ENCODE measurements at places on chromosomes 1 and 21.
A peak's percentile ranks its signal among the peaks of the same experiment; 100 is the strongest.

DNA sequence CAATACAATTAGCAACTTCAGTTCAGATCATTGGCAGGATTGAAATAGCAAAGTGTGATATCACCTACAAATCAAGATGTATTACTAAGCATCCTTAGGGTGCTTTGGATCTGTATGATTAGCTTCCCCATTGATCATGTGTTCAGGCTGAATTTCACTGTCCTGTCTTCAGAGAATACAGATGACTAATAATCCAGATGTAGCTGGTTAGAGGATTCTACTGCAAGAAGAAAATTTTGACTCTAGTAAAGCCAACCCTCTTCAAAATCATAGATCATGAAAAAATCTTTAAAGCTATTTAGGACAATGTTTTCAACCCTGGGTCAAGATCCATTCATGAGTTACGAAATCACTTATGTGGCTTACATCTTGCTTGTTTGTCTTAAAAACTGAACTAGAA, 184.4 kb downstream of the PTGER3 start:
- DNase-seq = no peak

DNA sequence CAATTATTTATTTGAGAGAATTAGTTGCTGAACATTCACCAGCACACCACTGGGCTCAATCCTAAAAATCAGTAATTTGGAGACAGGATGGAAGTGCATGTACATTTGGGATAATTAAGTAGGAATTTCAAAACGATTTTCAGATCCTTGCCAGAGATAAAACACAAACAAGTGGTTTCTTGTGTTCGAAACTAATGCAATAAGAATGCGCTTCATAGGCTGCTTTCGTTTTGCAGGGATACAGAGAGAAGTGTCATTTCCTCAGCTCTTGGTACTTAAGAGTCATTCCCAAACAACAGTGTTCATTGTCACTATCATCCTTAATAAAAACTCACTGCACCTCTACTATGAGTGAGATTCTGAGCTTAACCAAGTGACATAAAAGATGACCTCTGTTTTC, 20.6 kb upstream of the USP24 start:
- DNase-seq = no peak

DNA sequence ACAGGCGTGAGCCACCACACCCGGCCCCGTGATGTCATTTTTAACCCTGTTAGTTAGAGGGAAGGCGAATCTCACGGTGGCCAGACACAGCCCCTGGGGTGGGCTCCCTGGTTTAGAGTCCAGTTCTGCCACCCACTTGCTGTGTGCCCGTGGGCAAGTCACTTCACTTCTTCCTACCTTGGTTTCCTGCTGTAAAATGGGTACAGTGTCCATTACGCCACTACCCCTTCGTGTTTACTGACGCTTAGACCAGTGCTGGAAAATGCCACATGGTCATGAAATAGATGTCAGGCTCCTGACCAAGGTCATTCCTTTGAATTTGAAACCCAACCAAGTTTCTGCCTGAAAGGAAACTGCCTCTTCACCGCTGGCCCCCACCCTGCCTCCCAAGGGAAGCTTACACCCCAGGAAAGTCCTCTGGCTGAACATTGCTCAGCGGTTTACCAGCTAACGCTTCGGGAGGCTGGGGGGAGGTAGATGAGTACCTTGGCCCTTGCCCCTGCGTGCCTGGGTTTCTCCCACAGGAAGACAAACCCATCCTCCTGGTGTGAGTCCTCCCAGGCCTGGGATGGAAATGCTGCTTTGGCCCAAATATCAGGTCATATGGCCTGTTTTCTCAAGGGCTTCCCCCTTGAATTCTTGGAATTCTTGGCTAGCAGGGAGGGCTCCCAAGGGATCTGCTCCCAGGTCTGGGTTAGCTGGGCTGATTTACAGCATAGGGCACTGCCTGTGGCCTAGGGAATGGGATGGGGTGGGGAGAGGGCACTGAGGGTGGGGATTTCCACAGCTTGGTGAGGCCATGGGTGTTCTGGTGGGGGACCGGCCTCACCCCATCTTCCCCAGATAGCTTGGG, 7.6 kb upstream of the AADACL4 start:
- no peak for DNase-seq

- no peak for DNase-seq
Observed at GRCh38 chr1:224127925-224128819, 14.3 kb downstream of the FBXO28 start.

- DNase-seq = no peak
Observed at GRCh38 chr1:227561241-227561907, 2.0 kb upstream of the ZNF678 start.

- no peak for DNase-seq
Observed at GRCh38 chr21:36647279-36648093, 51.4 kb upstream of the SIM2 start.

- DNase-seq = no peak
Observed at GRCh38 chr1:202540014-202540413, 170.2 kb downstream of the SYT2 start.

DNA sequence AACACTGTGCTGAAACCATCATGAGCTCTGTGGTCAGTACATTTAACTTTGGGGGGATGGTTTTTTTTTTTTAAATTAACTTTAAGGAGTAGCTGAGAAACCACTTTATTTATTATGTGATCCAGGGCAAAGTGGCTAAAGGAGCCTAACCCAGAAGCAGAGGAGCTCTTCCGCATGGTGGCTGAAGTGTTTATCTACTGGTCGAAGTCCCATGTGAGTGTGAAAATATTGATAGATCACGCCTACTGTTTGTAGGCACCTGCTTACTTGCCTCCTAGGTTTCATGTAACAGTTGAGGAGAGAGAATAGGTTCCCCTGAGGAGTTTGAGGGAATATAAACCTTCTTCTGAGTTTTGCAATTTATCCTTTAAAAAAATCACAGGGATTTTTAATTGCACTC, 181.4 kb downstream of the ZP4 start:
- peak; percentile 48 for DNase-seq

DNA sequence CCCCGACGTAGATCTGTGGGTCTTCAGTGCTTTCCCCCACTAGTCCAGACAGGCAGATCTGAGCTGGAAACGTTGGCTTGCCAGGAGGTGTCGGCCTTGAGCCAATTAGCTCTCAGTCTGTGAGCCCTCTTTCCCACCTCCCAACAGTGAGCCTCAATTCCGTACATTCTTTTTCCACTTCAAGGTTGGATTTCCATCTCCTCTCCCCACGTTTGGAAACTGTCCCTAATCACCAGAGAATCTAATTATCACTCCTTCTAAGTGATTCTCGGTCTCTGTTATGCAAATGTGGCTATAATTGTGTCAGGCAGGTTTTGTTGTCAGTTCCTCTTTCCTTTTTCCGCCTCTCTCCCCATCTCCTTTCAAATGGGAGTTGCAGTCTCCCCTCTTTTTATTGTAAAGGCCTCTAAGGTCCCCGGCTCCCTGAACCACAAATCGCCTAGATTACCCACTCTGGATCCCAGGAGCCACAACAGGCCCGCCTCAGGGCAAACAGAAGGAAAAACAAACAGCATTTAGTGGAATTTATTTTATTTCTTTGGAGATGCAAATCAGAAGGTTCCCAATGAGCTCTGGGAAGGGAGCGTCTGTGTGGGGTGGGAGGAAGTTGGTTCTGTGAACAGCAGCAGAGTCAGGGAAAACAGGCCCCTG, 29.4 kb upstream of the LRRN2 start:
- peak; percentile 34 for DNase-seq

- no peak for DNase-seq
Observed at GRCh38 chr1:227440182-227440581, 121.9 kb upstream of the CDC42BPA start.

GRCh38 chr1:156666862-156667609, 10.2 kb downstream of the NES start:
- no peak for DNase-seq

DNA sequence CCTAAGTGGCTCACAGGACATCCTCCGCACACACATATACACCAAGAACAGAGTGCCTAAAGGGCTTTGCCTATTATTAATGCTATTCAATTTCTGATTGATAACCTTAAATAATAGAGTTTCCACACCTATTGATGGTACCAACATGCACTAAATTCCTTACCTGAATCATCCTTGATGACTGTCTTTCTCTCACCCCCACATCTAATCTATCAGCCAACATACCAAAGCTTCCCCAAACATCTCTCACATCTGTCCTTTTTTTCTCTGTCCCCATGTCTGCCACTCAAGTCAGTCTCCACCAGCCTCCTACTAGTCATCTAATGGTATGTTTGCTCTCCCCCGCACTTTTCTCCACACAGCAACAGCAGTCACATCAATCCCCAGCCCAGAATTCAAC, 174.4 kb downstream of the DSCAM start:
- DNase-seq = no peak

- DNase-seq = no peak
Observed at GRCh38 chr1:19361611-19362147, 49.6 kb downstream of the SLC66A1 start.

DNA sequence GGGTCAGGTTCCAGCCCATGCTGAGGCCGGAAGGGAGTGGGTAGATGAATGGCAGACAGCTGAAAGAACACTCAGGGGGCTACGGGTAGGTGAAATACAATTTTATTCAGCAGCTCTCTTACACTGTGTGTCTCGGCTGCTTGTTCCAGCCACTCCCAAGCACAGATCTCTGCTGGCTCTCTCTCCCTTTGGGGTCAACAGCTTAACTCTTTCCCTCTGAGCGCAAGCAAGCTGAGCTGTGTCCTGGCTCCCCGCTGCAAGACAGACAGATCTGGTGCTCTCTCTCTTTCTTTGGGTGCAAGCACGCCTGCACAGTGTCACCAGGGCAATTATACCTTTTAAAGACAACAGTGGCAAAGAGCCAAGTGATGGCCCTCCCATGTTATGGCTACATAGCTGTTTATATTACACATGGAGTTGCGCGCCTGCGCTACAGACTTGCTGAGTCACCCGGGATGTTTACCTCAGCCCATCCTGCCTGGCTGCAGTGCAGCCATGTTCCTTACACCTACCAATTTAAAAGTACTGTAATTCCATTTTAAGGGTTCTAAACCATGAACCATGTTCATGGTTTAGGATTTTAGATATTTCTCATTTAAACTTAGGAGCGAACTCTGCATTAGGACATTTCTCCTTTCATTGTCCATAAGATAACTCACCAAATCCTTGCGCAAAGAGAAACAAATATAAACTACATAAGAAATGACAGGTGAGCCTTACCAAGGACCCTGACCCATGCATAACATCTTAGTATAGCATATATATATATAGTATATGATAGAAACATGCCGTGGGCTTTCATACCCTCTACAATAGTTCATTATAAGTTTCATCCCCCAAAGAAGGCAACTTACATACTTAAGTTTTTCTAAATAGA, 396.5 kb downstream of the SMYD3 start:
- DNase-seq = peak; percentile 52

DNA sequence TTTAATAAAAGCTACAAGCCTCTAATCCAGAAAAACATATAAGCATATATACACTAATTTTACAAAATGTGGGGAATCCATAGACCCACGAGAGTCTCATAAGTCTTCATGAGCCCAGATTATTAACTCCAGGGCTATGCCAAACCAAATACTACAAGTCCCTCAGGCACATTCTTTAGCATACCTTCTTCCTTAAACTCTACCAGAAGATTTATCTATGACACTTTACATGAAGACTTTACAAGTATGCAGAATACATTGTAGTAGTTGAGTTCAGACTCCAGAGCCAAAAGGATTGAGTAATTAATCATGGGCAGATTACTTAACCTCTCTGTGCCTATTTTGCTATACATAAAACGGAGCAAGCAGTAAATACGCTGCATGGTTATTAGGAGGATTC, 793.7 kb upstream of the ADGRL2 start:
- DNase-seq = no peak

- no peak for DNase-seq
Observed at GRCh38 chr1:91799159-91799558, 86.8 kb downstream of the TGFBR3 start.

GRCh38 chr1:65844821-65845534, 52.3 kb downstream of the PDE4B start:
- DNase-seq = no peak

- no peak for DNase-seq
Observed at GRCh38 chr1:65434760-65435159, 14.3 kb downstream of the LEPR start.

GRCh38 chr1:10962483-10962882, 50.0 kb upstream of the TARDBP start:
- peak; percentile 99 for DNase-seq

GRCh38 chr1:37574834-37575480, 18.2 kb downstream of the DNALI1 start:
- no peak for DNase-seq

DNA sequence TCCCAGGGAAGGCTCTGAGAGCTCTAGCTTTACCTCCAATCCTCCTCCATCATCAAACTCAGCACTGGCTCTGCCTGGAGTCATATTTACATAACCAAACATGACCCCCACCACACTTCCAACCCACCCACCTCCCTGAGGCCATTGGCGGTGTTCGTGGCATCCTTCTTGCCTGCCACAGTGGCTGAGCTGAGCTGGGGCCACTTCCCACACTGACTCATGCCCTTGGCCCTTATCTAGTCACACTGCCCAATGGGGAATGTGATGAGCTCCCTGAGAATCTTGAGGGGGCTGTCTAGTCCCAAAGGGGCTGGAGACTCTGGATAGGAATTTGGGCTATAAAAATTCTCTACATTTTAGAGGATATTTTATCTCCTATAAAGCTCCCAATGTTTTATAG, 230.9 kb upstream of the IRF2BP2 start:
- DNase-seq = no peak

DNA sequence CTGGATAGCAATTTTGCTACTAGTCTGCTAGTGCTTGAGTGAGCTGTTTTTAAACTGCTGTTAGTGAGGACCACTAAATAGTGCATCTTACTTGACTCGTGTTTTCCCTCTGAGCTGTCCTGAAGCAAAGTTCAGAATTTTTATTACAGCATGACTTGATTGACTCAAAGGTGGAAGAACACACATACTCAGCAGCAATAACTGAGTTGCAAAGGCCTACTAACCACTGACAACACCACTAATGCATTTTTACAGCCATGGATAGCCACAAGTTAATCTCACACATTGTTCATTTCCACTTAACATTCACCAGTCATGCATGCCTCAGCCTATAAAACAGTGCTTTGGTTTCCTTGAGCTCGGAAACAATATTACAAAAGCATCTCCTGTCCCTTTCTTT, 148.7 kb downstream of the RUNX1 start:
- DNase-seq = no peak

- no peak for DNase-seq
Observed at GRCh38 chr1:61746813-61747212, 4.5 kb downstream of the PATJ start.

- DNase-seq = no peak
Observed at GRCh38 chr21:43867948-43868347, 2.9 kb downstream of the AGPAT3 start.

DNA sequence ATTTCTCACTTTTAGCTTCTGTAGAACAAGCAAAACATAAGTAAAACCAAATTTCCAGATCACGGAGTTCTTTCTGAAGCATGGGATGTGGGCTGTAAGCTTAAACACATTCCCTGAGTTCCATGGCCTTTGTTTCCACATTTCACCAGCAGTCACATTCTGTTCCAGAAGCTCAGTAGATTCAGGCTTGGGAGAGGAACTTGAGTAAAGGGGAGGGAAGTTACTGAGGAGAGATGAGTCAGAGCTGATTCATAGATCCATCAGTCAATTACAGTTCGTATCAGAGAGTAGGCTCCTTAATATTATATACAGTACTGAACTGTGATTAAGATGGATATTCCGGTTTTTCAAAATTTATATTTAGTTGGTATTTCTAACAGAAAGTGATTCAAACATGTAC, 614.3 kb downstream of the NCAM2 start:
- no peak for DNase-seq

GRCh38 chr1:156126630-156127534, 12.4 kb downstream of the LMNA start:
- no peak for DNase-seq
